ENCODE measurements at places on chromosomes 16 and 17.

GRCh38 chr17:52024300-52024870 lies 134.1 kb downstream of the CA10 start:
- no peak for DNase-seq

DNA sequence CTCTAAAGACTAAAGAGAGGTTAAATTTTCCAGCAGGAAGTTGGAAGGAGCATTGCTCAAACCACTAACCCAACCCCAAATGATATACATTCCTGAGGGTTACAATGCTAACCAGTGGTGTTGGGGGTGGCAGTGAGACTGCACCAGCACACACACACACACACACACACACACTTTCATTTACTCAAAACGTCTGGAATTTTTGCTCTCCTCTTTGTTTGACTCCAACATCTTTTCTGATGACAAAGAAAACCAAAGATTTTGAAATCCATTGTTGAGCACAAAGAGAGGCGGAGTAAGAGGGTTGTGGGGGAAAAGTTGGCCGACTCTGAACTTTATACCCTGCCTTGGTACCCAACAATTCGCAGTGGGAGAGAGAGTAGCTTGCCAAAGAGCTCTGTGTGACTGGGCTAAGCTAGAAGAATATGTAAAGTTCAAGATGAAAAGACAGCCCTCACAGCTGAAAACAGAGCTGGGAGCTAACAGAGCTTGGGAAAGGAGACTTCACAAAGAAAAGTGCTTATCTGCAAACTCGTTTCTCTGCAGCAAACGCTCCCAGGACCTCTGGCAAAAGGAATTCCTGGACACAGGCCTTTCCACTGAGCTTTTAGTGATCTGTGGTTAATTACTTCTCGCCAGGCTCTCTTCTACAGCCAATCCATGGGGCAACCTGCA lies 426.0 kb upstream of the CDH11 start:
- no peak for DNase-seq

GRCh38 chr17:63537991-63538692 lies 12.1 kb upstream of the DCAF7 start:
- DNase-seq: no peak

- DNase-seq: no peak
These were observed 286.5 kb downstream of the HS3ST4 start for GRCh38 chr16:25978218-25978617.

GRCh38 chr17:68379692-68380677 lies 77.3 kb downstream of the WIPI1 start:
- DNase-seq: no peak

DNA sequence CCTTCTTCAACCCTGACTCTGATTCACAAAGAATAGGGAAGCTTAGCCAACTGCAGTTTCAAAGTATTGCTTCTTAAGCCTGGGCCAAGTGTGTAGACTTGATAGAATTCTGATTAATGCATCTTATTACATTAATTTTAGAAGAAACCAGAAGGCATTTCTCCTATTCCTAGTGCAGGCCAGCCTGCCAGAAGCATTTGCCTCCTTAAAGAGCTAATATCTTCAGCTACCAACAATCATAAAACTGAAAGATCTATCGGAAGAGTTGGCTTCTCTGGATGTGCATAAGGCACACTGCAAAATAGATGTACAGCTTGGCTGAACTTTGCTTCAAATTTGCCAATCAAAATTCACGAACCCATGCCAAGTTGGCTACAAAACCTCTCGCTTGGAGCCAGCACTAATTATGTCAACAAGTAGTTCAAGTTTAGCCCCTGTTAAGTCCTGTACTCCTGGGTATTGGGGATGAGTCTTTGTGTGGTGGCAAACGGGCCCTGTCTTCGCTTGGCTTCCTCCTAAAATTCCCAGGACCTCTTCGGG lies 717.8 kb downstream of the WWOX start:
- DNase-seq: no peak

GRCh38 chr17:4536259-4536741 lies 18.9 kb downstream of the MYBBP1A start:
- DNase-seq: no peak

DNA sequence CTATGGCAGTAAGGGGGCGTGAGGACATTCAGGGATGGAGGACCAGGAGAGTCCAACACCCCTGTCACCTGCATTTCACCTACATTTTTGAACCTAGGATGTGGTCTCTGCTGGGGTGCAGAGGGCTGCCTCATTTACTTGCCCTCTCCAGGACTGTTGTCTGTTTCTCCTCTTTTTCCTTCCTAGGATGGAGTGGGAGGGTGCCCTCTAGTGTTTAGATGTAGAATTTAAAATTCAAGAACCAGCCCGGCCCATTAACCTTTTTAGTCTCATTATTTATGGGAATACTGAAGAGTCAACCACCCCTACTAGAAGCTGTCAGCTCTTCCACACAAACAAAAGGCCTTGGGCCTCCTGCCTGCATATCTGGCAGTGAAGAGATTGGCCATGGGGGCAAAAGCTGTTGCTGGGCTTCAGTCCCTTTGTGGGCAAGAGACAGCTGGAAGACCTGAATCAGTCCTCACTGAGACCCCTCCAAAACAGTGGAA lies 2.5 kb upstream of the STARD3 start:
- peak; percentile 57 for DNase-seq

- DNase-seq: peak; percentile 76
These were observed 11.1 kb downstream of the LPO start for GRCh38 chr17:58249270-58250133.

GRCh38 chr17:42363767-42364585 lies 24.3 kb downstream of the STAT3 start:
- no peak for DNase-seq

DNA sequence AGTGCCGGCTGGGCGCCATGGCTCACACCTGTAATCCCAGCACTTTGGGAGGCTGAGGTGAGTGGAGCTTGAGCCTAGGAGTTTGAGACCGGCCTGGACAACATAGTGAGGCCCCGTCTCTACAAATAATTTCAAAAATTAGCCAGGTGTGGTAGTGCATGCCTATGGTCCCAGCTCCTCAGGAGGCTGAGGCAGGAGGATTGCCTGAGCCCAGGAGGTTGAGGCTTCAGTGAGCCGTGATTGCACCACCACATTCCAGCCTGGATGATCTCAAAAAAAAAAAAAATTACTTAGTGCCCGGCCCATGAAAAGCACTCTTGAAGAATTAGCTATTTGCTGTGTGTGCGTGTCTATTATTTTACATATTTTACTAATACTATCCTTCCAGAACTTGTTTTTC lies 9.6 kb downstream of the GPRC5C start:
- no peak for DNase-seq

- DNase-seq: no peak
These were observed 572.2 kb downstream of the CDH13 start for GRCh38 chr16:83198977-83199376.

DNA sequence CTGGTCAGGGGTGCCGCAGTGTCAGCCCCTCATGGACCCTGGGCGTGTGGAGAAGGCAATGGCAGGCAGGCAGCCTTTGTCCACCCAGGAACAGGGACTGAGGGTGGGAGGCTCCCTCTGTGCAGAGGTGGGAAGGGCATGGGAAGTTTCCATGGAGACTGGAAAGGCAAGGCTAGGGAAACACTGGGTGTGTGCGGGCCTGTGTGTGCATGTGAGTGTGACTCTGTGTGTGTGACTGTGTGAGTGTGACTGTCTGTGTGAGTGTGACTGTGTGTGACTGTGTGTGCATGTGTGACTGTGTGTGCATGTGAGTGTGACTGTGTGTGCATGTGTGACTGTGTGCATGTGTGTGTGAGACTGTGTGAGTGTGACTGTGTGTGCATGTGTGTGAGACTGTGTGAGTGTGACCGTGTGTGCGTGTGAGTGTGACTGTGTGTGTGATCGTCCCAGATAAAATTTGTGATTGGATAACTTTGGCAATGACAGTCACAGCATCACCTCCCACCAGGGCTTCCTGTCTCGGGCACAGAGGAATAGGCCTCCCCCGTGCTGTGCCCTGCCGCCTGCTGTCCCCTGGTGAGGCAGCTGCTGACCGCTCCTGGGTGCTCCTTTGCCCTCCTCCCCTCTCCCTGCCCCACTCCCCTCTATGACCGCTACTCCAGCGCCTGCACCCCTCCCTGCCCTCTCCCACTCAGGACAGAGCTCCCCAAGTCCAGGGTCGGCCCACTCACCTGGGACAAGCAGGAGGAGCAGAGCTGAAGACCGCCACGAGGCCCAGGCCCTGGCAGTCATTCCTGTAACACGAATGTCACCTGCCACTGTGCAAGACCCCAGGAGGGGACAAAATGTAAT lies 698 bp downstream of the CD300C start:
- DNase-seq: no peak

- no peak for DNase-seq
These were observed 181.9 kb downstream of the SNX29 start for GRCh38 chr16:12158428-12158827.

- no peak for DNase-seq
These were observed 4.5 kb upstream of the MMP28 start for GRCh38 chr17:35799942-35800341.

- no peak for DNase-seq
These were observed 9.2 kb upstream of the BAIAP2 start for GRCh38 chr17:81025741-81026129.

DNA sequence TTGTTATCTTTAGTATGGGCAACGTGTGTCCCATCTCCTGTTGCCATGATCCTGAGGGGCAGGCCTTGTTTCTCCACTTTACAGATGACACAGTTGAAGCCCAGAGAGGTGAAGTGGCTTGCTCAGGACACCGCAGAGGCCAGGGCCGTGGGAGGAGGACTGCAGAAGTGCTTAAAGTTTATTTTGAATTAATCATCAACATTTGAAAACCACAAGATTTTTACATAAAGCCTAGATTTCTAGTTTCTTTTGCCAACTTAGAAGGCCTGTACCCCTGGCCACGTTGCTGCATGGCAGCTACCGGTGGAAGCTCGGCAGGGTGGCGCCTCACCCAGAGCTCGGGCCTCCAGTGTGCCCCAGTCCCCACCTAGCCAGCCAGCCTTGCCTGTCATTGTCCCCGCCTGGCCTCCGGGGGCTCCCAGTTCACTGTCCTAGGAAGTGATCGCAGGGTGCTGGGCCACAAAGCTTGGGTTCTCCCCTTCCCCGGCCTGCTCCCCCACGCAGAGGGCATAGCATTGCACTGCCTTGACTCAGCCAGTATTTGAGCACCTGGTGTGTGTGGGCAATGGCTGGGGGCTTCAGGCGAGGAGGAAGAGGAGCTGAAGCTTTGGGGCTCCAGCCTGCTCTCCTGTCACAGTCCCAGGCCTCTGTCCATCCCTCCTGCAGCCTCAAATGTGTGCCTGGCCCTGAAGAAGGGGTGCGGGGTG lies 14.8 kb upstream of the ADCY7 start:
- DNase-seq: no peak

DNA sequence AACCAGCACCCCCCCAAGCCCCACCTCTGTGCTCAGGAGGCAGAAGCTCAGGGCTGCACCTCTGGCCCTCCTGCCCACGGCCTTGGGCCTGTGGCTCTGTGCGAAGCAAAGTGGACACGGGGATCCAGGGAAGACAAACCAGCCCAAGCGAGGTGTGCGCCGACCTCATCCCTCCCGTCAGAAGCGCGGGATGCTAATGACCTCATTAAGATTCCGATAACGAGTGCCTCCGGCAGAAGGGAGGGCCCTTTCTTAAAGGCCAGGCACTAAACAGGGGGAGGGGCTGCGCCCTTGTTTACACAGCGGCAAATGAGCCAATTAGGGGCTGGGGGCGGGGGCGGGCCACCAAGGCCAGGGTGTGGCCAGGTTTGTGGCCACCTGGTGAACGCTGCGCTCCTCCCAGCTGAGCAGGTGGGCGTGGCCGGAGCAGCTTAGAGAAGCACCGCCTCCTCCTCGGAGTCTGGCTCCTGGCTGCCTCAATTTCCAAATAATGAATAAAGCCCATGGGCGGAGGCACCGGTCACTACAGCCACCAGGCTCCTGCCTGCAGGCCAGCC lies 3.2 kb downstream of the CBX4 start:
- DNase-seq: no peak

GRCh38 chr16:28845293-28845692 lies 855 bp downstream of the TUFM start:
- peak; percentile 27 for DNase-seq

DNA sequence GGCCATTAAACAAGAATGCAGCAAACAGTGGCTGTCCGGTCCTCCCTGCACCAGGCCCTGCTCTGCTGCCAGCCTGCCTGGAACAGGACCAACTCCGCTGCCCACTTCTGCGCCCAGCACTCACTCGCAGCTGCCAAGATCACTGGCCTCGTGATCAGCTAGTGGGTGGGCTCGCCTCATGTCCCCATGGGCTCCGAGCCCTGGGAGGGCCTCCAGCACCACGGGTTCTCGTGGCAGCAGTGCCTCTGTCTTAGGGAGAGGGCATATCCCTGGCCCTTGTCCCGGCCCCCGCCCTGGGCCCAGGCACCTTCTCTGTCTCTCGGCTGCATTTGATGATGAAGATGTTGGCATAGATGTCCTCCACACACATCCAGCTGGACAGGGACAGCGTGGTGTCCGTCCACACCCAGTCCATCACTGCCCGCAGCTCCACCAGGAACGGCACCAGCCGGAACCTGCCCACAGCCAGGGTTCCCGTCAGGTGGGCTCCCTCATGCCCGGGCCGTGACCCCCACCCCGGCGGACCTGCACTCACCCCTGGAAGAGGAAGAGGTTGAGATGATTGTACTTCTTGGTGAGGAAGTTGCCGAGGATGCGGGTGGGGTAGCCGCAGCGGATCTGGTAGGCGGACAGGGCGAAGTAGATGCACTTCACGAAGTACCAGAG lies 13.1 kb downstream of the CTU2 start:
- DNase-seq: no peak

DNA sequence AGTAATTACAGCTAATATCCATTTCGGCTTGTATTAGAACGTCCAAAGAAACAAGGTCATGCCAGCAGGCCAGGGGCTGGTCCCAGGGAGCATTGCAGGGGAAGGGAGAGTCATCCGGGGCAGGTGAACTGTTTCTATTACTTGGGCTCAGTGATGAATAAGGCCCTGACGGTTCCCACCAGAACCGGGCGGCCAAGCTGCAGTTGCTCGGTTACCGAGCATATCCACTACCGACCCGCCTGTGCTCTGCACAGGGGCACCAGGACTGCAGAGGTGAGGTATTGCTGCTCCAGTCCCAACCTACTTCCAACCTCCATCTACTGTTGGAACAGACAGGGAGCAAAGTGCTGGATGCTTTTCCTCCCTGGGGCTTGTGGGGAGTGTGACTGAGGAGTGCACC lies 295.5 kb downstream of the MAF start:
- no peak for DNase-seq

- DNase-seq: no peak
These were observed 48.4 kb downstream of the MPRIP start for GRCh38 chr17:17090642-17091103.

DNA sequence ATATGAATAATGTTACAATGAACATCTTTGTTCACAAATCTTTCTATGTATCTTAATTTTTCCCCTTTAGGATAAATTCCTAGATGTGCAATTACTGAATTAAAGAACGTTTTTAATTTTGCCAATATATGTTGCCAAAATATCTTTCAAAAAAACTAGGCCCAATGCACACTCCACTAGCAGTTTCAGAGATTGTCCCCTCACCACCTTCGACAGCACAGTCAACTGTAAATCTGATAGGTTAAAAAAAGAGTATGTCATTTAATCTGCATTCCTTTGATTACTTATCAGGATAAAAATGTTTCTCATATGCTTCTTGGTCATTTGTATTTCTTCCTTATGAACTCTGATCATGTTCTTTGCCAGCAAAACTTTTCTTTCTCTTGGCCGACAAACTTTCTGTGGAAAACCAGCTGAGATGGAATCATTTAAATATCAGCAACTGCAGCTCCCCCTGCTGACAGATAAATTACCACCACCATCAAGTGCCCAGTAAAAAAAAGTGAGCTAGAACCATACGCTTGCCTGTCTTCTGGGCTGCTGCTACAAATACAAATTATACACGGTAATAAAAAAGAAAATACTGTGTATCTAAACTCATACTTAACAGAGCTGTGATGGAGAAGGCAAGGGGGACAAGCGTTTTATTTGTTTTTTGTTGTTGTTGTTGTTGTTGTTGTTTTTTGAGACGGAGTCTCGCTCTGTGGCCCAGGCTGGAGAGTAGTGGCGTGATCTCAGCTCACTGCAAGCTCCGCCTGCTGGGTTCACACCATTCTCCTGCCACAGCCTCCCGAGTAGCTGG lies 19.6 kb upstream of the KANSL1 start:
- DNase-seq: peak; percentile 85

Data from CD4-positive, alpha-beta T cell treated with Interleukin-4 for 1 hour (primary cell).